IPS DF 6.9 (cell line): ENCODE measurements at places on chromosomes 13 and 19.

GRCh38 chr19:3830621-3831589 is 37.9 kb downstream of the ZFR2 start:
- no peak for DNase-seq

DNA sequence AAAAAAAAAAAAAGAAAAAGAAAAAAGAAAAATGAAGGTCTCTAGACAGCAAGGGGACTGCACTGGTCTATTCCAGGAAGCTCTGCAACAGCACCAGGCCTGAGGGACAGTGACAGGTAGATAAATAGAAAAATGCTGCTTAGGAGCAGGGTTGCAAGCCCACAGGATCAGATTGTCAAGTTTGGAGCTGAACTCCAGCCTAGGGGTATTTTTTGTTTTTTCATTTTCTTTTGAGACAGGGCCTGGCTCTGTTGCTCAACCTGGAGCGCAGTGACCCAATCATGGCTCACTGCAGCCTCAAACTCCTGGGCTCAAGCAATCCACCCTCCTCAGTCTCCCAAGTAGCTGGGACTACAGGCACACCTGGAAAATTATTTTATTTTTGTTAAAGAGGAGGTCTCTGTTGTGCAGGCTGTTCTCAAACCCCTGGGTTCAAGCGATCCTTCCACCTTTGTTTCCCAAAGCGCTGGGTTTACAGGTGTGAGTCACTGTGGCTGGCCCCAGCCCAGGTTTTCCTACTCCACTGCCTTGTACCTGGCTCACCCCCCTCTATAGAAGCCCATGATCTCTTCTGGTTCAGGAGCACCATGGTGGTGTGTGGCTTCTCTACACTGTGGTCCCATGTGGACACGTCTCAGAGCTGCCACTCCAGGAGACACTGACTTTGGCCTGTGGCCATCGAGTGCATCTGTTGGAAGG is 23.9 kb downstream of the POP4 start:
- DNase-seq = no peak

- no peak for DNase-seq
These were observed 2.8 kb downstream of the PALM3 start for GRCh38 chr19:14059093-14059480.

- DNase-seq = no peak
These were observed 292.9 kb downstream of the LMO7 start for GRCh38 chr13:75929076-75929475.

DNA sequence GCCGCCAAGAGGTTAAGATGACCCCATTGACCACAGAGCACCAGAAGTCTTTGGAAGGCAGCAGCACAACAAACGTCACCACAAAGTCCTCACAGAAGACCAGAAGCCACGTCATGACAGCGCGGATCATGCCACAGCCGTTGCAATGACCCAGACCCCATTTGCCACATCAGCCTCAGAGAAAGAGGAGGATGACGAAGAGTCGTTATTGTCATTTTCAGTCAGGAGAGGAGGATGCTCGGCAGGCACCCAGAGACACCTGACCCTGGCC is 29.6 kb upstream of the CD33 start:
- no peak for DNase-seq

GRCh38 chr19:29552454-29553280 is 26.9 kb downstream of the VSTM2B start:
- DNase-seq = no peak

DNA sequence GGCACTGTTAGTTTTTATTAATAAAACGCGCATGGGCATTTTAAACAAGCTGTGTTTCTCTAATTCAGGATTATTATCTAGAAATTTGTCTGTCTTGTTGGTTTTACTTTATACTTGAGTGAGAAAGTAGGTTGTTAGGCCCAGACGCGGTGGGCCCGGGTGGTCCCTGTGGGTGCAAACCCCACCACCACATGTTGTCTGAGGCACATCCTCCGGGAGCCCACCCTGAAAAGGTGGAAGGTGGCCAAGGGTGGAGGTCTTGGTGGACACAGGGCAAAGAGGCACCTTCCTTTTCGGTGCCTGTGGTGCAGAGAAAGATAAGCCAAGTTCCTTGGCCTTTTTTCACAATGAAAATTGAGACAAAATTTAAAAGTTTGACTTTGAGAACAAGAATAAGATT is 16.6 kb downstream of the ATP4B start:
- DNase-seq = no peak
